ENCODE measurements at places on chromosomes 3 and 15. TPM values are rescaled to one million over a fixed set of nuclear protein-coding genes. Genes with fewer than 3 reads are reported as not detected.

GRCh38 chr3:87413814-87414213 is 137.4 kb upstream of the POU1F1 start:
- DNase-seq: no peak

The GOLGA6D gene
- not detected for total RNA-seq

DNA sequence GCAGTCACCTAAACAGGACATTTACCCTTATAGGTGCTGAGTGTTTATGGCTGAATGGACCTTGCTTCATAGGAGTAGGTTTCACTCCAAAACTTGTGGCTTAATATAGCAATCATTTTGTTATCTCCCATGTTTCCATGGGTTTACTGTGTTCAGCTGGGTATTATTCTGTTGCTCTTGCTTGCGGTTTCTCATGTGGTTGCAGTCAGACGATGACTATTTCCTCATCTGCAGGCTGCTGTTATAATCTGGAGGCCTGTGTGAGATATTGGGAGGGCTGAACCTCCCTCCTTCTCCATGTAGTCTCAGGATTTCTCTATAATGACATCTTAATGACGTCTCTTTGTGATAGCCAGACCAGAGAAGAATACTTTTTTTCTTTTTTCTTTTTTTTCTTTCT is 98.1 kb downstream of the ZPLD1 start:
- no peak for DNase-seq

The RBP2 gene
- not detected for total RNA-seq

The CX3CR1 gene
- not detected for total RNA-seq

DNA sequence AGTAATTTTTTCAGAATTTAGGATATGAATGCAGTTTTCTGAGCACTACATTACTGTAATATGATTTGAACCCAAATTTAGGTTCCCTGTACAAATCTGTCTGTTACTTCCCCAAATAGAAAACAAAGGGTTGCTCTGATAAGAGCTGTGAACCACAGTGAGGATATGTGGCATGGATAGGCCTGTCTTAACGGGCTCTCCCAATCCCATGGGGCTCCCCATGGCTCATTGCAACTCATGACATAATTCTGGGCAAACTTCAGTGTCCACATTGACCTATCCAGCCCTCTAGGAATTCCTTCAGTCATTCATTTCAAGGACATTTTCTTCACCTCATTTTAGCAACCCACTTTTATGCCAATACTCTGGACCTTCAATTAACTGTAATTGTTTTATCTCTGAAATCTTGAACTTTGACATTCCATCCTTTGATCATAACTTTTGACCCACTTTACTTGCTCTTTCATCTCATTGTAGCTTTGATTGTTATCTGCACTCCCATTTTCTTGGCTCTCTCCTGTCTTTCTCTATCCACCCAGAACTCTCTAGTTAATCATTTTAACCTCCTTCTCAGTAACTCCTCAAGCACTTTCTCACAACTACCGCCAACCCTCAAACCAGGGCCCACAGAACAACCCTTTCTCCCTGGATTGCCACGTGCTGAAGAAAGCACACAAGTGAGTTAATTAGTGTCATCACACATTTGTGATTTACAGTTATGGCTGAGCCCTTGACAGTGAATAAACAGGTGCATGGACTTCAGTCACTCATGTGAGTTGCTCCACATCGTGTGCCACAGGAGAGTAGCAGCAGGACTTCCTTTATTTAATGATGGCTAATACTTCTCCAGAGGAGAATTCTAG is 94.9 kb upstream of the AADACL2 start:
- no peak for DNase-seq

The DUOXA1 gene
- total RNA-seq: 1.8 TPM

GRCh38 chr3:40598338-40598737 is 73.6 kb downstream of the ZNF621 start:
- DNase-seq: no peak

- DNase-seq: peak; percentile 7
Observed at GRCh38 chr15:91526424-91526823, 327.1 kb upstream of the SLCO3A1 start.

- no peak for DNase-seq
Observed at GRCh38 chr3:108494906-108495531, 15.4 kb downstream of the MYH15 start.

The SI gene
- not detected for total RNA-seq

DNA sequence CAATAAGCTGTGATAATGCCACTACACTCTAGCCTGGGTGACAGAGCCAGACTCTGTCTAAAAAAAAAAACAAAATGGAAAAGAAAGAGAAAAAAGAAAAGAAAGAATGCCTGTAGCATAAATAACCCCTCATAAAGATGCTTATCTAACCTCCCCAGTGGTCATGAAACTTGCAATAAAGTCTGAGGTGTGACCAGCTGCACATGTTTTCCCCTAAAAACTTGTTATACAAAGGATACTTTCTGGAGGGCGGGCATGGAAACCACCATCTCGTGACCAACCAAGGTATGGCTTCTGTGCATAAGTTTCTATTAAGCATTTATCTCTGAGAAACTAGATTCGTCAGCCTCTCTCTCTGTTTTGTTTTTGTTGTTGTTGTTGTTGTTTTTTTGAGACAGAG is 21.8 kb downstream of the CCDC32 start:
- no peak for DNase-seq

Data from mammary epithelial cell (primary cell).